ENCODE measurements at places on chromosomes 6 and 20.

DNA sequence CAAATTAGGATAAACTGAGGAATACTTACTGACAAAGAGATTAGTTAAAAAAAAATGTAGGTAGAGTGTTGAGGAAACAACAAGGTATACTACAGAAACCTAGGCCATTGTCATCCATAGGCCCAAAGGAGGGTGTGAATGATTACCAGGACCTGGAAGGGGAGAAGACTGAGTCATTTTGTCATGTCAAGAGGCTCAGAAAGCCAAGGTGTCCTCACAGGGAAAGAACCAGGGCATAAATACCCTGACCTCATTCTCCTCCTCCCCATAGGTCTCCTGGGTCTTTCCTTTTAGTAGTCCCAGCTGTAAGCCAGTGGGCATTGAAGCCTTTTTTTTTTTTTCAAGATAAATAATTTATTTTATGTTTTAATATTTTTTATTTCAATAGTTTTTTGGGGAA lies 582.1 kb upstream of the JAG1 start:
- no peak for DNase-seq

- DNase-seq: no peak
Observed at GRCh38 chr6:141610741-141611140, 522.0 kb upstream of the GJE1 start.

- DNase-seq: no peak
Observed at GRCh38 chr6:40916845-40917244, 122.2 kb downstream of the UNC5CL start.

GRCh38 chr20:42366626-42367025 lies 748.4 kb upstream of the CHD6 start:
- DNase-seq: no peak

DNA sequence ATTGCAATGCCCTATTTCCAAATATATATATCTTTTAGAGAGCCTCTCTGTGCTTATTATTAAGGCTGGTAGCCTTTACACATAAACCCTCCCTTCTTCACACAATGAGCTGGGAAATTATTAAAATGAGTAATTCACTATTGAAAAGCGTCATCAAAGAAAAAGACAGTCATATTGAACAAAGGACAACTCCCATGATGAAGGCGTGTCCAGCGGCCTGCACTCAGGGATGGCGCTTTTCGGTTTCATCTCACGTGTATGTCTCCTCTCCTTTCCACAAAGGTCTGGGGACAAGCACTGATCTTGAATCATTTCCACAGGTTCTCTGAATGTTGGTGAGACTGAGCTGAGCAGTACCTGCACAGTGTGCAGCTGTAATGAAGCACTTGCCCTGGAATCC lies 3.5 kb downstream of the SERPINB9 start:
- no peak for DNase-seq

All from cerebellum (tissue), 4 donors.